NCI-H1417 (cell line): ENCODE measurements at places on chromosomes 7 and 10.

GRCh38 chr7:26419198-26419597 is 127.5 kb downstream of the SNX10 start:
- DNase-seq: peak; percentile 63

- DNase-seq: no peak
These were observed 43.3 kb upstream of the CYTH3 start for GRCh38 chr7:6315746-6316145.

GRCh38 chr7:45129181-45129800 is 17.8 kb upstream of the TBRG4 start:
- peak; percentile 10 for DNase-seq

DNA sequence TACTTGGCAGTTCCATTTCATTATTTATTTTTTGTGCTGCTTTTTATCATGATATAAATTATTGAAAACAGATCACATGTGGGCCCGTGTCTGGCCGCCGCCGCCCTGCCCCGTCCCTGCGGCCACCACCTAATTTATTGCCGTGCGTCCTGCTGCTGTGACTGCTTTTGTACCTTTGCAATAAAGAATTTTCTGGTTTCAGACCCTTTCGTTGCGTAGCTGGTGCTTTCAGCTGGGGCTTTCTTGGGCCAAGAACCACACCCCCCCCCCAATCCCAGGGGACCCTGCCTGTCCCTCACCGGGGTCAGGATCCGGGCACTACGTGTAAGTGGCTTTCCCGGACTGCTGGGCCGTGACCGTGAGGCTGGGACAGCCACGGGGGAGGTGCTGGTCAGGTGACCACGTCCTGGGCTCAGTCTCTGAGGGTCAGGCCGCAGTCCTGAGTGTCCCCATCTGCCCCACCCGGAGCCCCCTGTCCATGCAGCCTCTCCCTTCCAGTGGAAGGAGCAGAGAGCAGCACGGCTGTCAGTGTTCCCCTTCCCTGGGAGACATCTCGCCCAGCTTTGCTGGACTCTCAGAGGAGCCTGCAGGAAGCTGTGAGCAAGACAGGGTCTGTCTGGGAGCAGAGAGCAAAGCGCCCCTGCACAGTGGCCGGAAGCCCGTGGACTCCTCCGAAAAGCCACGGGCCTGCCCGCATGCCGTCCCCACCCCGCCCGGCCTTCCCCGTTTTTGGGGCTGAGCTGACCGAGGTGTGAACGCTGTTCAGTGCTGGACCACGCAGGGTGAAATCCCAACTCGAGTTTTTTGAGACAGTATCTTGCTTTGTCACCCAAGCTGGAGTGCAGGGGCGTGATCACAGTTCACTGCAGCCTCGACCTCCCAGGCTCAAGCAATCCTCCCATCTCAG is 12.6 kb downstream of the MAFK start:
- DNase-seq: no peak

DNA sequence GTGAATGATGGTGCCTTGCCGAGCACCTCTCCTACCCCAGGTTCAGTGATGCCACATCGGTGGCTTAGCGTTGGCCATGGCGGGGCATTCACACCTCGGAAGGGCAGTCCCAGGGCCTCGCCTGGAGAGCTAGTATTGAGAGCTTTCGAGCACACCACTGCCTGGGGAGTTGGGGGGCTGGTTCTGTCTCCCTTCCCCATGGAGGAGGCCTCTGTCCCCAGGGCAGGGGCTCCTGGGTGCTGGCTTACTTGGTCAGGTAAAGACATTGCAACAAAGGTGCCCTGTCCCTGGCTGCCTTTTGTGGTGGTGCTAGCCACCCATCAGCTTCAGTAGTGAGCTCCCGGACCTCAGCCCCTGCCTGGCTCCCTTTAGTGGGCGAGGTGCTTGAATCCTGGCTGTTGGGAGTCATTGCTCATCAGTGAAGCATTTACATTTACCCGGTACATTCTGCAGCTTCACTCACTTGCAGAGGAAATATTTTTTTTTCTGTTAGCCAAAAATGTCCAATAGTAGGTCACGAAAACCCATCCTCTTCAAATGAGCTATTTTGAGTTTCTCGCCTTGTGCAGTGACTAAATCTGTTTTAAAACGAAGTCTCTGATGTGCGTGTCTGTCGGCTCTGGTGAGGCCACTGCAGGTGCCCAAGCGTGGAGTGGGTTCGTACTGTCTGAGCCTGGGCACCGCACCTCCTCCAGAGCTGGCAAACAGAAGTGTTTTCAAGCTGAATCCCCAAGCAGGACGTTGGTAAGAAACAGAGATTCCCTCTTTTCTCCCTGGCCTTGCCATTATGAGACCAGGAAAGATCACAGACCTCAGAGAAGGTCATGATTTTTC is 95.5 kb downstream of the INPP5A start:
- no peak for DNase-seq
